ENCODE measurements at places on chromosomes 12 and 14.

GRCh38 chr12:76197283-76197682 lies 112.8 kb upstream of the NAP1L1 start:
- no peak for DNase-seq

DNA sequence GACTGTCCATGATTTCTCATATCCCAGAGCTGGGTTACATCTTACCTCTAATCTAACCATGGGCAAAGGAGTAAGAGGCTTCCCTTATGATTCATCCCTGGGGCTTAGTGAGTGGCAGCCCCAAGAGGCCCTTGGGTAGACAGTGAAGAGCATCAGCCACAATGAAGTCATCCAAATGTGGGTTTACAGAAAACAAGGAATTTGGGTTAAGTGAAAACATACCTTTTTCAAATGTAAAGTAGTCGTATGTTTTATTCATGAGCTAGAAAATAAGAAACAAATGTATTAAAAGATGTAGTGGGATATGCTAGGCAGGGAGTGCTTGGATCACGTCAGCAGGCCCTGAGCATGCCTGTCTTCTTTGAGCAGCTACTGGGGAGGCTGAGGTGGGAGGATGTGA lies 54.0 kb upstream of the ELK3 start:
- no peak for DNase-seq

DNA sequence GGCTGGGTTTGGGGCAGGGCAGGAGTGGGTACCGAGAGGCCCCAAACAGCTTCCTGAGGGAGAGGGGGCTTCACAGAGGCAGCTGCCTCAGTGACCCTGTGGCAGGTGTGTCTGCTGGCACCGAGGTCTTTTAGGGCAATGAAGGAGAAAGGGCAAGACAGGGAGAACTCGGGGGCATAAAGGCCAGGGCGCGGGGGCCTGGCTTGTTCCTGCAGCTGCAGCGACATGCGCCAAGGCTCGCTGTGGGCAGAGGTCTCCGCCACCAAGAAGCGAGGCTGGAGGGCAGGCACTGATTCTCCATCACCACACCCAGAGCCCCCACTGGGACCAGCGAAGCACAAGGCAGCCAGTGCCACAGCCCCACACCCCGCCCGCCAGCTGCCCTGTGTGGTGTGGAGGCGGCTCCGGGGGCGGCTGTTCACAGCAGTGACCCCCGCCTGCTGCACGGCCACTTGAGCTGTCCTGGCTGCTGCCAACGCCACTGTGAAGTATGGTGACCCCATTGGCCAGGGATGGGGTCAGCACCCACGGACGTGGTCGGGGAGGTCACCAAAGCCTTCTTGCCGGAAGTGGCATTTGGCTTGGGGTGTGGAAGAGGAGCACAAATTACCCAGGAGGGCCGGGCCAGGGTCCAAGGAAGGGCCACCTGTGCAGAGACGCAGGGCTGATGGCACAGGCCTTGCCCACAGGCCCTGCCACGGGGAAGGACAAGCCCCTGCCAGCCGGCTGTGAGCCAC lies 16.4 kb downstream of the BAG5 start:
- no peak for DNase-seq

DNA sequence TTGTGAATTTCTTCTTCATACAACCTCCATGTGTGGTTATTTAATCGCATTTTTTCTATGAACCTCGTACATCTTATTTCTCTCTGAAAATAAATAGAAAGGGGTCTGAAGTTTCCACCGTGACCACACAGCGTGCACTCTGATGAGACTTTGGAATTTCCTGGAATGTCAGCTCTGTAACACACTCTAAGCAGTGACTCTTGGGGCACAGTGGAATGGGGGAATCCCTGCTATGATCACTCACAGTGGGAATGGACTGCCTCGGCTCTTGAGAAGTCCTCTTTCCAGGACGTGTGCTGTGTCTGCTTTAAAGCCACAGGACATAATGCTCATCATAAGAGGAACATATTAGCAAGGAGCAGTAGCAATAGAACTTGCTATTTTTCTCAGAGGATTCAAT lies 416.2 kb downstream of the EGLN3 start:
- no peak for DNase-seq

GRCh38 chr12:60059180-60059579 lies 463.4 kb downstream of the SLC16A7 start:
- no peak for DNase-seq

- no peak for DNase-seq
Observed at GRCh38 chr14:38143659-38144505, 63.8 kb upstream of the SSTR1 start.

DNA sequence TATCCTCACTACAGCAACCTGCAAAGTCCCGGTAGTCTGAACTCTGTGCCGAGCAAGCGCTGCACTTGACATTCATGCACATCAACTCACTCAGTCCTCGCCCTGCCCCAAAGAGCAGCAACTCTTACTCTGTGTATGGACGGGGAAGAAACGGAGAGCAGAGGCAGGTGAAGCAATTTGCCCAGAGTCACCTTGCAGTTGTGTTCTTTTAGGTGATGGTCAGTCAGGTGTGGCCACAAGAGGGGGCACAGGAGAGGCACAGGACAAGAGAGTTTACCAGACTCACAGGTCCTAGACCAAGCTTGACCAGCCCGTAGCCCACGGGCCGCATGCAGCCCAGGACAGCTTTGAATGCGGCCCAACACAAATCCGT lies 39.1 kb downstream of the TSPAN11 start:
- no peak for DNase-seq

- DNase-seq = no peak
Observed at GRCh38 chr12:71546322-71546861, 106.8 kb downstream of the LGR5 start.

- DNase-seq = no peak
Observed at GRCh38 chr14:91674911-91675310, 57.0 kb downstream of the CATSPERB start.

DNA sequence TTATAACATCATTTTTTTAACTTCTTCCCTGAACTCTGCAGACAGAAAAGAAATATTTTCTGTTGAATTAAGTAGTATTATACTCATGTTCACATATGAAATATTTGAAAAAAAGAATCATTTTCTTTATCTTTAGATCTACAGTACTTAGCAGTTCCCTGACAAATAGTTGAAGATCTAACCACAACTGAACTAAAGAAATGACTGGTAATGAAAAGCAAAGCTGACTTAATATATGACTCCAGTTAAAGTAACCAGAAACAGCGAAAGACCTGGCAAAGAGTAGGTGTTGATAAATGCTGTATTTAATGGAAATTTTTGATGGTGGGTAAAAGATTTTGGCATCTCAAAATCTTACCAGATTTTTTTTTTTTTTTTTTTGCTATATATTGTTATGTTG lies 207.1 kb upstream of the SLC16A7 start:
- DNase-seq = no peak

DNA sequence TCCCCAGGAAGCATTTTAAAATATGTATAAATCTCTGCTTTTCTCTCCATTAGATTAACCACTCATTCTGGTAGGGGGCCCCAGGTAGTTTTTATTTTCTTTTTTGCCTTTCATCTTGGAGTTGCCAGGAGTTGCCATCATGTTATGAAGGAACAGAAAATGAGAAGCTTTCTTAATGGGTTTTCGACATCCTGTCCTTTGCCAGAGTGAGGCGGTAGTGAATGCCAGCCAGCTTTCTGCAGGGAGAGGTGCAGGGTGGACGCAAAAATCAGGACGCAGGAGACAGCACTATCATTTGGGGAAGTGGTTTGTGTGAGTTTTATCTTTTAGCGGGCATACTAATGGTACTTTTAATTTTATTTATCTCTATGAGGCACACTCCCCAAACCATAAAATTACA lies 1.7 kb downstream of the RASSF8 start:
- no peak for DNase-seq

DNA sequence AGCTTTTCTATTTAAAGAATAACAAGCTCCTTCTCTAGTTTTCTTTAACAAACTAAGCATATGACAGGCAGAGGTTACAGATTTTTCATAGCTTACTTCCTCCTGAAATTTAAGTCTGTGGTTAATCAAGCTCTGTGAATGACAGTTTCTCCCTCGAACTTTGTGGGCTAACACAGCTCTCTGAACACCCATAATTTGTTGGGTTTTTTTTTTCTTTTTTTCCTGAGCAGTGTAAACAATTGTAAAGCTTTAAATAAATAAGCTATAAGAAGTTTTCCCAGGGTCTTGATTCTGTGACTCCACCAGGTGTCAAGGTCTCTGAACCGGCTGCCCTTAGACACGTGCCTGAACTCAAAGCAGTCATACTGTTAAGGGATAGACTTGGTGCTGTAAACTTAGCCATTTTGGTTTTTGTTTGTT lies 128.1 kb upstream of the AMIGO2 start:
- no peak for DNase-seq

- no peak for DNase-seq
Observed at GRCh38 chr14:85310491-85311272, 219.3 kb upstream of the FLRT2 start.

GRCh38 chr12:119082496-119082895 lies 96.2 kb upstream of the HSPB8 start:
- no peak for DNase-seq

DNA sequence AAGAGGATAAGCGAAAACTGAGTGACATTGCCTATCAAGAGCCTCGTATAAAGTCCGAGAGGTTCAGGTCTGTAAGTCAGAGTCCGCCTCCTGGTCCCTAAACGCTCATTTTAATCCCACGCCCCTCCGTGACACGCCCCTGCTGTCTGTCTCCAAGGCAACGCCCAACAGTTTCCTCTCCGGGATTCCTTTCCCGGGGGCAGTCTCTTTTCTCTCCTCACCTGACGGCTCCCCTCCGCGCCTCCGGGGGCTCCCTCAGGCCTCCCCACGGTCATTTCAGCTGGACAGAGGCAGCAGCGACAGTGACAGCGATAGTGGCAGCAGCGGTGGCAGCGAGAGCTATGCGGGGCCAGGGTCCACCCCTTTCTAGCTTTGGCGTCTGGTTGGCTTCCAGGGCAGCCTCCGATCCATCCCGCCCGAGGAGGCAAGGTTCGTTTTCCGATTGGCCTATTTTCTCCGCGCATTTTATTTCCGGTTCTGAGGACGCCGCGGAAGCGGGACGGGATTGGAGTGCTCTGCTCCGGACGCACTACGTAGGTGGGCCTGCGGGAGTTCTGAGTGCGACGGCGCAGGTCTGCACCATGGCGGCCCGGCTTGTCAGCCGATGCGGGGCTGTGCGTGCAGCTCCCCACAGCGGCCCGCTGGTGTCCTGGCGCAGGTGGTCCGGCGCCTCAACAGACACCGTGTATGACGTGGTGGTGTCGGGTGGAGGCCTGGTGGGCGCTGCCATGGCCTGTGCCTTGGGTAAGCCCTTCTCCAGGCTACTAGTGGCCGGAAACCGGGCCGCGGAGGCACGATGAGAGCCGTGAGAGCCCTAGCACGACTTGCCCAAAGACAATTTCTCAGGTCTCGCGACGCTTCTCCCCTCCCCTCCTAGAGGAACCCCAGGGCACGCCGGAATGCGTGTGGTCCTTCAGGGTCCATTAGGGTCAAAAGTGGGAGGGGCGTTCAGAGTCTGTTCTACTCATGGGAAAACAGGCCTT lies at the start of the genes COQ6 and FAM161B:
Gene COQ6 (plus strand): TSS at position 551 of the 983 bp plus-strand sequence. CDS start 31 bp downstream, at position 582.
Gene FAM161B (minus strand): TSS at position 343 of the 983 bp plus-strand sequence. CDS start 68 bp downstream, at position 275.
- peak; percentile 72 for DNase-seq

- DNase-seq = no peak
Observed at GRCh38 chr14:90412058-90412457, 15.2 kb downstream of the CALM1 start.

DNA sequence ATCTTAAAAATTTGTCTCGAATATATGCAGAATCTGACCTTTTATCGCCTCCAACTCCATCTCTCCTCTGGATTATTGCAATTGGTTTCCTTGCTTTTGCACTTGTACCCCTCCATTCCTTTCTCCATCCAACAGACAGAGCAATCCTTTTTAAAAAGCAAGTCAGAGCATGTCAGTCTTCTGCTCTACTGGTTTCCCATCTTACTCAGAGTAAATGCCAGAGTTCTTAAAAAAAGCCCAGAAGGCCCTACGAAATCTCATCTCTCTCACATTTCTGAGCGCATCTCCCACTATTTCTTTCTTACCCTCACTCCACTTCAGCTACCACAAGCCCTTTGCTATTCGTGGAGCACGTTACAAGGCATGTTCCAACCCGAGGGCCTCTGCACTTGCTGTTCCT lies 236.9 kb upstream of the DDHD1 start:
- no peak for DNase-seq

GRCh38 chr12:80792861-80793260 lies 76.1 kb downstream of the MYF5 start:
- DNase-seq = no peak

DNA sequence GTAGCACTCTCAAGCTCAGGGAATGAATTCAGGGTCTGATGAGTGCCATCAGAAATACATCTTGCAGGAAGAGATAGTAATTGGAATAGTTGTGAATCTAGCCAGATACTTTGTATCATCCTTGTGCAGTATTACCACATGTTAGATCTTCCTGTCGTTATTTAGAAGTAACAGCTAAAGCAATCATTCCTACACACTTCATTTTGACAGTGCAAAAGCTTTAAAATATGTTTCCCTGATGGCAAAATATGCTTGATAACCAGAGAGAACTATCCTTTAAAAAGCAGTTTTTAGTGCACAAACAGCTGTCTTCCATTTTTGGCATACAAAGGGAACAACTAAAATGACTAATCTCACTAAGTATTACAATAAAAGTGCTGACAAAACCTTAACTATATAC lies 149.5 kb upstream of the SLC38A2 start:
- no peak for DNase-seq

DNA sequence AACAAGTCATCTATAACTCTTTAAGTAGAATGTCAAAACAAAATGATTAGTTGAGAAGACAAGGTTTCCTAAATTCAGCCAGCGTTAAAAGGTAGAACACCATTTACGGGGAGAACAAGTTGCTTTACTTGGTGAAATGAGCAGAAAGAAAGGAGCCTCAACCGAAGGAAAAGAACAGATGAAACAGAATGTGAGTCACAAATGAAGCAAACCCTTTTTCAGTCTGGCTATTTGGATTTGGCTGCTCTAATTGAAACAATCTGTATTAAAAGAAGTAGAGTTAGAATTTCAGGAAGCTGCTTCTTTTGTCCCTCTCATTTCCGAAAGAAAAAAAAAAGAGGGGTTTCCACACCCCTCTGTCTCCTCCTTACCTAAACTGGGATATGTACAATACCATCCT lies 34.6 kb downstream of the CEP128 start:
- DNase-seq = no peak

- no peak for DNase-seq
Observed at GRCh38 chr14:99148861-99149610, 123.0 kb downstream of the BCL11B start.

- no peak for DNase-seq
Observed at GRCh38 chr12:110330544-110330943, 49.5 kb downstream of the ATP2A2 start.

- DNase-seq = no peak
Observed at GRCh38 chr12:45305907-45306306, 90.0 kb downstream of the ANO6 start.

GRCh38 chr12:133204264-133204603 lies 22.9 kb downstream of the ZNF268 start:
- no peak for DNase-seq

- DNase-seq = no peak
Observed at GRCh38 chr12:48316491-48316890, 34.2 kb downstream of the ZNF641 start.

All from activated T-cell treated with anti-CD3 and anti-CD28 coated beads, Interleukin-2, amount 50 U/mL, for 4 hours (primary cell).